ENCODE measurements at places on chromosomes 13 and 19.

- no peak for DNase-seq
Measured at GRCh38 chr13:42745655-42746054, 35.7 kb upstream of the FAM216B start.

DNA sequence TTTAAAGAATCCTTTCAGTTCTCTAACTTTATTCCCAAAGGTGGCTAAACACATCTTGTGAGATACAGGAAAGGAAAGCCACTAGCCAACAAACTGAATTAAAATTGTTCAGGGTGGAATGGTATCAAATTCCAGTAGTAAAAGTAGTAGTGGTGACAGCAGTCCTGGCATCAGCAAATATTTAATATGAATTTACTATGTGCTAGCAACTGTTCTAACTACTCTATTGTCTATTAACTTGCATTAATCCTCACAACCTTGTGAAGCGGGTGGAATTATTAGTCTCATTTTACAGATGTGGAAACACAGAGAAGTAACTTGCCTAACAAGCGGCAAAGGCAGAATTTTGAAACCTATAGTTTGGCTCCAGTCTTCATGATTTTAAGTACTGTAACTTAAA, 130.1 kb downstream of the KLF12 start:
- no peak for DNase-seq

DNA sequence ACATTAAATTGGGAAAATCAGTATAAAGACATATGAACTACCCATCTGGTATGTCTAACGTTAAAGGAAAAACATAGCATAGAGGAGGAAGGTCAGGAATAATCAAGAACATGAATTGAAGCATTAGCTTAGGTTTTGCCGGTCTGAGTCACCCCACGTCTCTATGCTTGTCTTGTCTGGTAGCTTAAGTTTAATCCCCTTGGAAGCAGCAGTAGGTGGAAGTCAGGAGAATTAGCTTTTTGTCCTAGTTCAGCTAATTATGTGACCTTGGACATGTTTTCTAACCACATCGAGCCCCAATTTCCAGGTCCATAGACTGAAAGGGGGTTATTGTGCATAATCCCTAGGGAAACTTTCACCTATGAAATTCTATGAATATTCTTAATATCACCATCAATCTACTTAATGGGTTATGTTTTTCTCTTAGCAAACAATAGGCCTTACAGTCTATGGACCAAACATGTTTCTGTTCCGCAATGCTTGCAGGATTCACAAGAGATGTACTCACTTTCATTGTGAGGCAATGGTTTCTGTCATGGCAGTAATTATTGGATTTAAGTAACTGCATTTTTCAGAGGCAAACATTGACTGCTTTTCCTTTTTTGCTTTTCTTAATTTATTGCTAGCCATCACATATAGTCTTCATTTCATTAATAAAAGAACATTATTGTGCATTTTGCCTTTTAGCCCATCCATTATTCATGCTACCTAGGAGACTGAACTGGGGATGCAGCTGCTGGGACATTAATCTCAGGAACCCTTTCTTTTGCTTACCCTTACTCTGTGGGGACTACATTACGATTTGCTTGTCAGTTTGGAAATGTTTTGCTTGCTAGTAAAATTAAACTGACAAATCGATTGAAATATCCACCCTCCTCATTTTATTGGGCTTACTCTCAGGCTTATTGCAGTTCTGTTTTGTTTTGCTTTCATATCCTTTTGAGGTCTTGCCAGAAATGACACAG, 304.8 kb upstream of the MAB21L1 start:
- DNase-seq = no peak

GRCh38 chr13:105595471-105595870, 940.0 kb downstream of the EFNB2 start:
- no peak for DNase-seq

DNA sequence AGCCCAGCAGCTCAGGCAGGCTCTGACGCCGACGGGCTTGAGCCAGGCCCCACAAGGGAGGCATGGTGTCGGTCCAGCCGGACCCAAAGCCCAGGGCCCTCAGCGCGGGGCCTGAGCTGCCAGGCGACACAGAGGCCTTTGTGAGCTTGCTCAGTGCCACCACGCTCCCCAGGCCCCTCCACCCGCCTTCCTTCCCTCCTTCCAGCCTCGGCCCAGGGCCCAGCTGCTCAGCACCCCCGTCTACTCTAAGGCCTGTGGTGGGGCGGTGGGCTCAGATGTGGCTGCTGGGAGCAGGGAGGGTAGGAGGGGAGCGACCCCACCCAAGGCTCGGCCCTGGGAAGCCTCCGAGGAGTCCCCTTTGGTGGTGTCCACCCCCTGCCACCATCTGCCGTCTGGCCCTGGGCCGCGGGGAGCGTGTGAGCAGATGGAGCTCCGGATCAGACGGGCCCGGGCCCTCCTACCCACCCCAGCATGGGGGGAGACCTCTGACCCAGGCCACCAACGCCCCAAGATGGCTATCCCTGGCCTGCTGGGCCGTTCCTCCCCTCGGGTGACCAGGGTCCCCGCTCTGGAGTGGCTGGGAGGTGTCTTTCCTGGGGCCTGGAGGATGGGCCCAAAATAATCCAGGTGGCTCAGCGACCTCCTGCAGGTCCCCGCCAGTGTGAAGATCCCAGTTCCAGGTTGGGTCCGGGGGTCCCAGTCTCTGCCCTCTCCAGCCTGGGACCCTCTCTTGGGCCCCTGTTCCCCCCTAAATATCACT, 7.8 kb downstream of the ZBTB7A start:
- peak; percentile 59 for DNase-seq

DNA sequence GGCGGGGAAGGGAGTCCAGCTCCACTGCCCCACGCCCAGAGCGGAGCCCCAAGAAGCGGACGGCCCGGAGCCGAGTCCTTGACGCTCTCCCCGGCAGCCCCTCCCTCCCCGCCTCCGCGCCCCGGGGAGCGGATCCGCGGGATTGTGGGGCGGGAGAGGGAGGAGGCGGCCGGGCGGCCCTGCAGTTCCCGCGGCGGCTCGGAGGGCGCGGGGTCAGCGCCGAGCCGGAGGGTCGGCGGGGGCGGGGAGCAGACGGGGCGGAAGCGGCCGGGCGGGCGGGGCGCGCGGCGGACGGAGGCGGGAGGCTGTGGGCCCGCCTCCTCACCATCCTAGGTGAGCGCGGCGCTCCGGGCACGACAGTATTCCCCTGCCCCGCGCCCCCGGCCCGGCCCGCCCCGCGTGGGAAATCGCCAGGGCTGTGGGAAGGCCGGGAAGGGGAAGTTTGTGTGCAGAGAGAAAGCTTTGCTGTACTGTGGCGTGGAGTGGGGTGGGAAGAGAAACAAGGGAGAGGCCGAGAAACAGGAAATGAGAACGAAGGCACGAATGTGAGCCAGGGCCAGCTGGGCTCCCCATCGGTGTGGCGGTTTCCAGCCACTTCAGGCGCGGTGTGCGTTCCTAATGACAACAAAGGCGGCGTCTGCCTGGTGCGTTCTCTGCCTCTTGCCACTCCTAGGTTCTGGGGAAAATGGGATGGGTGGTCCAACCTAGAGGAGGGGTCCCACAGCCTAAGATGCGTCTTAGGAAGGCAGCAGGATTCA, 1.3 kb upstream of the KLF12 start:
- DNase-seq = peak; percentile 89

DNA sequence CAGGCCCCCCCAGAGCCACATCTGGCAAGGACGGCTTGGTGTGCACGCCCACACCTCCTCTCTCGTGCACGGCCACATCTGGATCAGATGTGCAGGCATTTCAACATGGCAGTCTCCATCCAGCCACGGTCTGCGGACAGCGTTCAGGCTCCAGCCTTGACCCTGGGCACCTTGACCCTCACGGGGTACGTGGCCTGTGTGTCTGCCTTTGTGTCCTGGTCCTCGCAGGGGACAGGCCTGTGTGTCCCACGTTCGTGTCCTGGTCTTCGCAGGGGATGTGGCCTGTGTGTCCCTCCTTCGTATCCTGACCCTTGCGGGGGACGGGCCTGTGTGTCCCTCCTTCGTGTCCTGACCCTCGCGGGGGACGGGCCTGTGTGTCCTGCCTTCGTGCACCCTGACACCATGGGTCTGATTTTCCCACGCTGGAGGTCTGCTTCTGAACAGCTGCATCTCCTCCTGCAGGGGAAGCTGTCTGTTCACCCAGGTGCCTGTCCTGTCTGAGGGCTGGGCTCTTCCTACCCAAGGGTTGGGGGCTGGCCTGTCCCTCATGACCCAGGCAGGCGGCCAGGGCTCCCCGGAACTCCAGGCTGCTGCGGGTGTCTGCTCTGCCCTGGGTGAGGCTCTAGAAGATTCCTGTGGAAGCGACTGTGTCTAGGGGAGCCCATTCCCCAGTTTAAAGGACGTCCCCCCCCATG, 25.3 kb downstream of the RASA3 start:
- no peak for DNase-seq

DNA sequence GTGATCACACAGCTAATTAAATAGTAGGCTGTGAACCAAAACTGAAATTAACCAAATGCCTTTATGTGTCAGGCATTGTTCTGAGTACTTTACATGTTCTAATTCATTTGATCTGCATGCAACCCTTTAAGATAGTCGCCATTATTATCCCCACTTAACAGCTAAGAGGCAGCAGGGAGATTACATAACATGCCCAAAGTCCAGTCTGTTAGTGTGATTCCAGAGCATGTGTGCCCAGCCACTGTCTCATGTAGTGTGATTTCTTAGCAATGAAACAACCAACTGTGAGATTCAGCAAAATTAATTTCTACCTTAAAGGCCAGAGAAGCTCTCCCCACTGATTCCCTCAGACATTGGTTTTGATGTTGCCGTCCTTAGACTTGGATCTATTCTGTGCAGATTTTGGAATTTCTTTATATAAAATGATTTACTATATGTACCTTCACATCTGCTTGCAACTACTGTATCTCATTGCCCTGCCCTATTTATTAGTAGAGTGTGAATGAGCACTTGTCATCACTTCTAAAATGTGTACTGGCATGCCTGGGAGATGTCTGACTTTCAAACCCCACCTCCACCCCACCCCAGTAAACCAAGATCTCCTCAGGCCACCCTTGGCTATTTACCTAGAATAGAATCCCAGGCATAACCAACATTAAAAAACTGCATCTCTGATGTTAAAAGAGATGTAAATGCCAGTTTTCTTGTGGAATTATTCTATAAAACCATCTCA, 41.2 kb downstream of the POLR1D start:
- DNase-seq = no peak

- DNase-seq = no peak
Measured at GRCh38 chr19:958967-959855, 24.9 kb upstream of the WDR18 start.

GRCh38 chr19:3375221-3376090, 9.1 kb downstream of the NFIC start:
- DNase-seq = no peak

- DNase-seq = no peak
Measured at GRCh38 chr13:30796132-30796572, 60.8 kb downstream of the ALOX5AP start.

- DNase-seq = no peak
Measured at GRCh38 chr13:59458908-59459579, 704.7 kb downstream of the DIAPH3 start.

GRCh38 chr13:50691176-50691680, 152.3 kb downstream of the DLEU7 start:
- no peak for DNase-seq

GRCh38 chr13:40340368-40341095, 325.9 kb downstream of the FOXO1 start:
- no peak for DNase-seq

DNA sequence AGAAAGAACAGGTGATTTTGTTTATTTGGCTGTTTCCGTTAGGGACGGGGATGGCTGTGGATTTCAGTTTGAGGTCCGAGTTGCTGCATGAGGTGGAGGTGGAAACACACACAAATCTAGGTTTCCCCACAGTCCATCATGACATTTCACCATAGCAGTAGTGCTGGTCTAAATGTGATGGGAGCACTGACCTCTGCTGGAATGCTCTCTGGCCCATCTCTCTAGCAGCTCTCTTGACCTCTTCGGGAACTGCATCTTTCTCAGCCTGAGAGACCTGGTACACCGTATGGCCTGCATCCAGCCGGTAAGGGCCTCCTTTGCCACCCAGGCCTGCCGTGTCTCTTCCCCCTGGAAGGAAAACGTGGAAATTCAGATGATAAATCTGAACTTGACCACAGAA, 154.0 kb downstream of the RGCC start:
- no peak for DNase-seq

DNA sequence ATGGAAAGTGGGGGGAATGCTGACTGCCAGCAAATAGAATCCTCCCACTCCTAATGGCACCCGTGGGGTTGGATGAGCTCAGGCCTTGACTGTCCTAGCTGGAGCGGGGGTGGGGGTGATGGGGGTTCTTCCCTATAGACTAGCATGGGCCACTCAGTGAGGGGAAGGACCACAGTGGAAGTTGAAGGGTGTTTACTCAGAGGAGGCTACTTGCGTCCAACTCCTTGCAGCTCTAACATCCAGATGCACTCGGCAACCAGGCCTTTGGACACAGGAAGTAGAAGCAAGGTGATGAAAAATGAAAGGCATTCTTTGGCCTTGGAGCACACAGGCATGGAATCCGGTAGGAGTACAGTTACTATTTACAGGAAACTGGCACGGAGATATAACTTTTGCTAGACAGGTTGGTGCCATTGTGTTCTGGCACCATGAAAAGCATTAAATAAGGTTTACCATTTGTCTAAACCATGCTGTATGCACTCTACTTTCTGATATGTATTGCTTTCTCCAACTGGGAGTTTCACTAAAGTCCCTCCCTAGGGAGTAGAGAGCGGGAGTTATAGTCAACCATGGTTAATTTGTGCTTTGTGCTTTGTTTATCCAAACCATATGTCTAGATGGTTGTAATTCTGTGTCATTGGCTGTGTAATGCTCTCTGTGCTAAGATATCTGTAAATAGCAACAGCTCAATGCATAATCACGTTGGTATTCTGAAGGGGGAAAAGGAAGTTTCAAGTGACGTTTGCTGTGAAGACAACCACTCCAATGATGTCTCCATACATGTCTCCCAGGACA, 125.3 kb downstream of the TSHZ3 start:
- peak; percentile 76 for DNase-seq

GRCh38 chr13:45473627-45474026, 8.9 kb downstream of the COG3 start:
- DNase-seq = no peak

DNA sequence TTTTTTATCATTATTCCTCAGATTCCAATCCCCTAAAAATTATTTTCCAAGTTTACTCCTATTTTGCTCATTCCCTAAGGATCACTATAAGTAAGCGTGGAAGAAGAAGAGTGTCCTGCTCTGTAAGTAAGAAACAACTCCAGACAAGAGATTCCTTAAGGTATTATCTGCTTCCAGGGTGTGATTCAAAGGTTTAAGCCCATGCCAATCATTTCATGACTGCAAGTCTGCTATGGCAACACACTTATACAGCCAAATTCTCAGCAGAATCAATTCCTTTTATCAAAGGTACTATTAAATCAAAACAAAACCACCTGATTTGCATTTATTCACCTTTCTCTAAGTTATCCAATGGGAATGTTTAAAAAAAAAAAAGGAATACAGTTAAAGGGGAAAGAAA, 43.7 kb downstream of the FOXO1 start:
- DNase-seq = no peak

GRCh38 chr13:98839856-98840769, 87.6 kb upstream of the SLC15A1 start:
- DNase-seq = no peak
